Cortex of kidney (tissue), 1 donor: ENCODE measurements at places on chromosomes 11 and 22.

- no peak for DNase-seq
These were observed 470 bp downstream of the C11orf98 start for GRCh38 chr11:62664405-62665074.

GRCh38 chr11:134751766-134752165 is 339.7 kb upstream of the B3GAT1 start:
- DNase-seq = no peak

- no peak for DNase-seq
These were observed 122.2 kb downstream of the COMMD9 start for GRCh38 chr11:36167073-36167472.

DNA sequence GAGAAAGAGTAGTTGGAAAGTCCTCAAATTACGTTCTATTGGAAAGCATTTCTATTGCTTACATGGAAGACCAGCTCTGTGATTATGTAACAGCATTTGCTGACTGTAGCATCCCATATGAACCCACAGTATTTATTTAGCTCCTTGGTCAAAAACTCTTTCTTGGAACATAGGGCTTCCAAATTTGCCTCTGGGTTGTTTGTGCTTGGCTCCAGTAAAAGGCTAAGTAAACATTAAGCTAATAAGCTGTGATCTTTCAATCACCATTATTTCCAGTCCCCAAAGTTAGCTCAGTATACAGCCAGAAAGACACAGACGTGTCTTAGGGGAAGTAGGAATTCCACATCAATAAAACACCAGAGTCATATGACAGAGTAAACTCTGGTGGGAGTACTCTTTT is 668.8 kb downstream of the DLG2 start:
- DNase-seq = no peak

- no peak for DNase-seq
These were observed 186.1 kb downstream of the TBC1D22A start for GRCh38 chr22:46948411-46949144.

DNA sequence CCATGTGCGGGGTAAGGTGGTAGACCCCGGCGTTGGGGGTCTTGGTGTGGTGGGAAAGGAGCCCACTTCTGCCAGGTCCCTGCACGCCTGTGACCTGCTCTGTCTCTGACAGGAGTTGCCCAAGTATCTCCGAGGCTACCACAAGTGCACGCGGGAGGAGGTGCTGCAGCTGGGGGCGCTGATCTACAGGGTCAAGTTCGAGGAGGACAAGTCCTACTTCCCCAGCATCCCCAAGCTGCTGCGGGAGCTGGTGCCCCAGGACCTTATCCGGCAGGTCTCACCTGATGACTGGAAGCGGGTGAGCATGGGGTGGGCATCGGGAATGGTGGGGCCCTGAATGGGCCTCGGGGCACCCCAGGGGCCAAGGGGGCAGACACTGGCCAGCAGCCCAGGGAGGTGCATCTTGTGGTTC is 83.0 kb downstream of the MYO7A start:
- no peak for DNase-seq

GRCh38 chr11:130066338-130066737 is 3.4 kb upstream of the APLP2 start:
- DNase-seq = no peak

GRCh38 chr22:44246615-44247326 is 66.0 kb downstream of the SHISAL1 start:
- DNase-seq = no peak

DNA sequence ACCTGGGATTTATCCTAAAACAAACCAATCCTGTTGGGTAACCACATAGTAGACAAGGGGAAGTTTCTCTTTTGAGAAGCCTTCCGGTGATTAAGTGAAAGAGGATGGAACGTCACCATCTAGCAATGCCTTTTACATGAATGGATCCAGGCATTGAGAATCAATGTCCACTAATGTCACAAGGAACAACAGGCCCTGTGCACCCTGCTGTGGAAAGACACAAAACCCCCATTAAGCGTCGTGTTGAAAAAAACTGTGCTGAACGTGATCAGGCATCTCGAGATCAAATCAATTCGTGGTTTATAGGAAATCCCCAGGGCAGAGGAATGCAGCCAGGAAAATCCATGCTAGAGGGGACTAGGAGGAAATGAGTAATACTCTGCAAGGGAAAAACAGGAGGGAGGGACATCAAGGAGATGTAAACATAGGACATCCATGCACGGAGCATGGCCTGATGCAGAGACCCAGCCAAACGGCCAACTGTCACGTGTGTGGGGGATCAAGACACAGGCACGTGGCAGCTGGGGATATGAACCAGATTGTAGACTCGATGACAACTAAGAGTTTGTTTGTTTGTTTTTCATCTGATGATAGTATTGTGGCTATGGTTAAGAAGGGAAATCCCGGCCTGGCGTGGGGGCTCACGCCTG is 38.6 kb upstream of the CARS1 start:
- DNase-seq = no peak

DNA sequence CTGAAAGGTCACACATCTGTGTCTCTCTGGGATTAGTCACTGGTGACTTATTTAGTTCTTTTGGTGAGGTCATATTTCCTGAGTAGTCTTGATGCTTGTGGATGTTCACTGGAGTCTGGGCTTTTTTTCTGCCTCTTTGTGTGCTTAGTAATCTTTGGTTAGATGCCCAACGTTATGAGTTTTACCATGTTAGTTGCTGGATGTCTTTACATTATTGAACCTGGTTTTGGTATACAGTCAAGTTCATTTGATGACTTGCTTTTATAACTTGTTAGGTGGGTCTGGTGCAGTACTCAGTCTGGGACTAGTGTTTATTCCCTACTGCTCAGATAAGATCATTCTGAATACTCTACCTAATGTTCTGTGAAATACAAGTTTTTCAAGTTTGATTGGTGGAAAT is 26.2 kb upstream of the SLC37A2 start:
- no peak for DNase-seq

DNA sequence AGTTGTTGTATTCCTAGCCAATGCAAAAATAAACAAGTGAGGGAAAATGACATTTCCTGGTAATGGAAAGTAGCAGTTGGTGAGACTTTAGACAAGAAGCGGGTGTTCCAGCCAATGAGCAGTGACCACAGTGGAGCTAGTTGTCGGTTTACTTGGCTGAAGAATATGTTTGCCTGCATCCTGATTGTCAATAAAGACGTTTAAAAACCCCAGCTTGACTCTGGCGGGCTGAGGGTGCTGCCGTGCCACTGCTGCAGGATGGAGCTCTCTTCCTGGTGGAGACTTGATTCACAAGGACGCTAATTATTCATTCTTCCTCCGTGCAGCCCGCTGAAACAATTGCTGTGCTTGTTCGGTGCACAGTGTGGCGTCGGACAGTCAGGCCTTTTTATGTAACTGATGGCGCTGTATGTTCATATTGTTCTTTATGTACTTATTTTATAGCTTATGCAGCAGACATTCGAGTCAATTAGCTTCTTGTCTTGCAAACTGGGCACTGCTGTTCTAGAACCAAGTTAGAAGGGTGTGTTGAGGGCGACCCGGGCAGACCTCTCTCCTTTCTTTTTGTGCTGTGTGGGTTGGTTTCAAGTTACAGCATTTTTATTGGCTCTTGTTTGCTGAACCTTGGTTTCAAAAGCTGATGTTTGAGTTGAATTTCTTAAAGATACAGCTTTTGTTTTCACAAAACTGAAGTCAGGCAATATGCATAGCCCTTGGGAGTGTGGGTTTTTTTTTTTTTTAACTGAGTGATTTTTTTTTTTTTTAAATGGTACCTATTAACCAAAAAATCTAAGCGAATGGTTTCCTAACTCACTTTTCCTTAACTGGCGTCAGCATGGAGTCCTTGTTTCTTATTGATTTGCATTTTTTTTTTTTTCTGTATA is 153.9 kb downstream of the TEAD1 start:
- DNase-seq = no peak

GRCh38 chr11:70463478-70464255 is 65.3 kb downstream of the CTTN start:
- no peak for DNase-seq

DNA sequence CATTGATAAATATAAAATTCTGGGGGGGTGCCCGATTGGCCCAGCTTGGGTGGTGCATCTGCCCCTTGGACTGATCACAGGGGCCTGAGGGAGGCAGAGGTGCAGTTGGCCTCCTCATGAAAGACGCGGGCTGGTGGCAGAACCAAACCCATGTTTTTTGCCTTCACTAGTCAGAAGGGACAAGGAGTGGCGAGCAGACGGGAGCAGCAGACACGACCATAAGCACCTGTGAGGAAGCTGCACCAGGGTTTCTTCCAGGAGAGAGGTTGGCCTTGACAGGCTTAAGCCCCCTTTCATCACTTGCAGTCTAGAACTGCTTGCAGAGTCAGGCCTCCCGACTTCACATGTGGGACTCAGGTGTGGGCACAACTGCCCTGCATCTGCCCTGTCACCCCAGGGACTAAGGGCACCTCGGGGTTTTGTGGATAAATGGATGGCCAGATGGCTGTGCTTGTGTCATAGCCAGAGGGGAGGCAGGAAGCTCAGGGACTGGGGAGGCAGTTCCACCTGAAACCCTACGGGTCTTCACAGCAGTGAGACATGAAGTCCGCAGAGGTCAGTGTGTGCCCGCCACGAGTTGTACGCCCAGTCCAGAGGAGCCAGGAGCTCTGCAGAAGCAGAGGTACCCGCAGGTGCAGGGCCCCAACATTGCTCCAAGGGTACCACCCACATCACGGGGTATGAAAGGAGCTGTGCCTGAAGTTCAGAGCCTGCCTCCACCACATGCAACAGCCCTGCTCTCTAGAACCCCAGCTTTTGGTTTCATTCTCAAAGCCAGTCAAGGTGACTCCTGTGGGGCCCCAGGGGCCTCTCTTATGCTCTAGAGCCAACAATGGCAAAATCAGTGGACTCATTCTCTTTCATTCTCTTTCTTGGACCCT is 18.2 kb upstream of the SYT13 start:
- no peak for DNase-seq

DNA sequence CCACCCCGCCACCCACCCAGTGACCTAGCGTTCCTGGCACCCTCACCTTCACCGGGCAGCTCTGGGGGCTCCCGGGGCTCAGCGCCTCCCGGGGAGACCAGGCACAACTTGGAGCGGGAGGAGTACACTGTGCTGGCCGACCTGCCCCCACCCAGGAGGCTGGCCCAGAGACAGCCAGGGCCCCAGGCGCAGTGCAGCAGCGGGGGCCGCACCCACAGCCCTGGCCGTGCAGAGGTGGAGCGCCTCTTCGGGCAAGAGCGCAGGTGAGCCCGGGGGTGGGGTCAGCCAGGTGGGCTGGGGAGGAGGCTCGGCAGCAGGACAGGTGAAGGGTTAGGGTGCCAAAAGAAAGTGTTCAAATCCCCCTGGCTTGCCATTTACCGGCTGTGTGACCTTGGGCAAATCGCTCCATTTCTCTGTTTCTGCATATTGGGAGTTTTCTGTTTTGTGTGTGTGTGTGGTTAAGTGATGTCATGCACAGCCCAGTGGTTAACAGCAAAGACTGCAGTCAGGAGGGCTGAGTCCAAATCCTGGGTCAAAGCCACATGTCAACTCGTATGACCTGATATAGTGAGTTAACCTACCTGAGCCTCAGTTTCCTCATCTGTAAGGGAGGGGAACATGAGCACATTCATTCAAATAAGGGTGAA is 29.5 kb downstream of the TRIOBP start:
- no peak for DNase-seq

DNA sequence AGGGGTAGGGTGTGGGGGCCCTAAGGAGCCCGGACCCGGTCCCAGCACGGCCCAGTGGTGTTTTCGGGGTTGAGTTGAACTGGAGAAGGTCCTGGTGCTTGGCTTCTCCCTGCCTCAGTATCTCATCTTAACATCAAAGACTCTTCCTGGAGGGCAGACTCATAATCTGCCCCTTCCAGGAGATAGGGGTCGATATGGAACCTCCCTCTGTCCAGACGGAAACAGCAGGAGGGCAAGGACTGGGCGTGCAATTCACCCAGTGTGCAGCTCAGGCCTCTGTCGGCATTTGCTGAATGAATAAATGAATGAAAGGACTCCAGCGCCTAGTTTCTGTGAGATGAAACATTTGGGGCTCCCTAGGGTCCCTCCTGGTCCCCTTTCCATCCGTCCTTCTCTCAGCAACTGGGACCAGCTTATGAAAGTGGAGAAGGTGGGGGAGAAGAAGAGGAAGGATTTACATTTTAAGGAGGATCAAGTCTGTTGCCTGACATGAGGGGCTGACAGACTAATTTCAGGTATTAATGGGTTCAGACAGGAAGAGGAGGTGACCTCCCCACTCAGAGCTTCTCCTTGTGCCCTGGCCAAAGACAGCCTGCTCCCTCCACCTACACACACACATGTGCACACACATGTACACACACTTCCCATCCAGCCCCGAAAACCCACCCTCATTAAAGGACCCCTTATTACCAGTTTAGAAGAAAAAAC is 1.1 kb upstream of the SHISA8 start:
- DNase-seq = no peak

- no peak for DNase-seq
These were observed 14.7 kb upstream of the MFRP start for GRCh38 chr11:119361056-119361787.

GRCh38 chr11:102929972-102930371 is 25.6 kb downstream of the MMP13 start:
- no peak for DNase-seq

GRCh38 chr11:26700574-26701235 is 21.2 kb downstream of the SLC5A12 start:
- no peak for DNase-seq

- DNase-seq = no peak
These were observed 9.0 kb upstream of the APOBEC3A start for GRCh38 chr22:38948181-38948940.

GRCh38 chr11:1128311-1129142 is 29.2 kb upstream of the MUC5AC start:
- no peak for DNase-seq

DNA sequence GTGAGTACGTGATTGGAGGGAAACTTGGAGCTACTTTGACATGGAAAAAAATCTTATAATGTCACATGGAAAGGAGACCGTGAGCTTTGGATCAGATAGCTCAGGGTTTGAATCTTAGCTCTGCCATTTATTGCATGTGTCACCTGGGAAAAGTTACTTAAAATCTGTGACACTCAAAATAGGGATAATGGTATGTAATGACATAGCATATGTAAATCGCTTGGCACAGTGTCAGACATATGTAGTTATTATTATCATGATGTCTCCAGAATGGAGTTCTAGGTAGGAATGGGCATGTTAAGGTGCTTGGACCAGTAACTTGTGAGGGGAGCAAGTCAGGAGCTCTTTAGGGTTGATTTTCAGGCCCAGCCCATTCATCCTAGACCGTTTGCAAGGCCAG is 75.8 kb downstream of the GRIK4 start:
- no peak for DNase-seq

- no peak for DNase-seq
These were observed 17.8 kb downstream of the PRRG4 start for GRCh38 chr11:32847511-32847910.

DNA sequence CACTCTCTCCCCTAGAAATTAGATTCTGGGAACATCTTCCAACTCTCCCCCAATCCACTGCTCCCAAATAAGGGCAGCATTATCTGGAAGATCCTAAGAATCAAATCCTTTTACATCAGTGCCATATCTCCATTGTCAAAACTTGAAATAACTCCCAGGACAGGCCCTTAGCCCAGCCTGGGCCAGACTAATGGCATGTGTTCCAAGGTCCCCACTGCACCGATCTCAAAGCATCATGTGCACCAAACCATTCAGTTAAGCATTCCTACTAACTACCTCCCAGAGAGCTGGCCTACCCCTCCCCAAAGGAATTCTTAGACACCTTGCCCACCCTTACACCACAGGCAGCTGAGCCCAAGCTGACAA is 44.2 kb upstream of the POU2AF1 start:
- DNase-seq = no peak

- DNase-seq = no peak
These were observed 22.1 kb upstream of the CTR9 start for GRCh38 chr11:10728789-10729472.

- DNase-seq = no peak
These were observed 86.4 kb upstream of the GRK3 start for GRCh38 chr22:25478111-25478510.
